Activated T-helper 17 cell treated with anti-CD3 and anti-CD28 coated beads, Interleukin-2, amount 50 U/mL, for 72 hours (primary cell): ENCODE measurements at places on chromosomes 7 and 10.

DNA sequence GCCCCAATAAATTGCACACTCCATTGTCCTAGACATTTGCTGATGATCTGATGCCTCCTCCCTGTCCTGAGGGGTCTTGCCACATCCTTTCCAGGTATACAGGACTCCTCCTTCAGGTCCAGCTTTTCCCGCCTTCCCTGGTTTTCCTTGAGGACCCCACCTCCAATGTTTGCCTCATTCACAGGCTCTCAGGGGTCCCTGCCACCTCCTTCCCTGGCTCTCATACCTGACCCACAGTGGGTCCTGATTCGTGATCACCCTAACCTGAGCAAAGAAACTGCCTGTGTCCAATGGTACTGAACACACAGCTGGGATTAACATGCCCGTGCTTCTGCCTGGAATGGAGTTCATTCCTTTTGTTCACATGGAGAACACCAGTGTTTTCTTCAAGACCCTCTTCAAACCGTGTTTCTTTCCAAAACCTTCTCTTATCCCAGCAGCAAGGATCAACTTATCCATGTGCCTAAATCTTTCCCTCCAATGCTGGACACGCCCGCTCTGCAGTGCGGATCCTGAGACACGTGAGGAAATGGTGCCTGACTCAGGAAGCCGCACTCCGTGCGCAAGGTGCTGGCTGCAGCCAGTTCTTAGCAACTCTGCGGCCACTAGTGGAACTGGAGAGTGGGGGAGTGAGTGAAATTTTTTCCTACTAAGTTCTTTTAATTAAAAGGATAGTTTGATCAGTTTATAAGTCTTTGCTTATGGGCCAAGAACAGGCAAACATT is 354.6 kb upstream of the SHH start:
- ATAC-seq: no peak

DNA sequence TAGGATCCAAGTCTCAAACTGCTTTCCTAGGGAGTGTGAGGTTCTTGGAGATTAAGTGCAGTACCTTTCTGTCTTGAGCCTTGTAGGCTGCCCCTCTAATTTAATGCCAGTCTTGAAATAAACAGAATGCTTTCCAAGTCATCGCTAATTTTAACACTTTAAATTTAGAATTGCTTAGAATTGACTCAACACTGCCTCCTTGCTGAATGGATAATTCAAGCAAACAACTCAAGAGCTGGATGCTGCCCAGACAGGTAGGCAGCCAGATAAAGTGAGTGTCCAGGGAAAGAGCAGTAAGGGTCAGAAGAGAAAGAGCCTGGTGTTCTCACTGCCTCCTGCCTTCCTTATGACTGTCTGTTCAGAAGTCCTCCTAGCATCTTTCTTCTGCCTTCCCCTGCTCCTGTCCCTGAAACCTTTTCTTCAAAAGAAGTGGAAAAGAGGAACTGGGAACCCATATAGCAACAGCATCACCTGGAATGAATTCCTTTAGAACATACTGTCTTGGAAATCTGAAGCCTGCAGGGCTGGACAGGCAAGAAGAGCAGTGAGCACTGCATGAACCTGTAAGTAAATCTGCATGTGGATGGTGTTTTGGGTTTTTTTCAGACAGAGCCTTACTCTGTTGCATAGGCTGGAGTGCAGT is 3.1 kb upstream of the GOT1 start:
- no peak for ATAC-seq

- ATAC-seq: no peak
These were observed 27.8 kb upstream of the RET start for GRCh38 chr10:43049081-43049551.

DNA sequence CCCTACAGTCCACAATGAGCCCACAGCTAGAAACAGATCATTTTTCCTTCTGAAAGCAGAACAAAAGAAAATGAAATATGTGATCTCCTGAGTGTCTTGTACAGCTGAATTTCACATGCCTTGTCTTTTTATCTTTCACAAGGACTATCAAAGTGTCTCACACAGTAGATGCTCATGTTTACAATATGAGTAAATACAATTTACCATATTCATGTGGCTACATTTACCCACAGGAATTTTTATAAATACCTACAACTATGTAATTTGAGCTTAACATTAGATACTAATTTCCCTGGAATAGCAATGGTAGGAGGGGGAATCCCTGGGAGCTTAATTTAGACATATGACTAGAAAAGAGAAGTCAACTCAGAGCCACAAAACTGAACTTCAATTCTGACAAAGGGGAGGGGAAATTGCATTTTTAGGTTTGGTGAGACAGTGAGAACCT is 186.2 kb downstream of the MACC1 start:
- ATAC-seq: no peak

DNA sequence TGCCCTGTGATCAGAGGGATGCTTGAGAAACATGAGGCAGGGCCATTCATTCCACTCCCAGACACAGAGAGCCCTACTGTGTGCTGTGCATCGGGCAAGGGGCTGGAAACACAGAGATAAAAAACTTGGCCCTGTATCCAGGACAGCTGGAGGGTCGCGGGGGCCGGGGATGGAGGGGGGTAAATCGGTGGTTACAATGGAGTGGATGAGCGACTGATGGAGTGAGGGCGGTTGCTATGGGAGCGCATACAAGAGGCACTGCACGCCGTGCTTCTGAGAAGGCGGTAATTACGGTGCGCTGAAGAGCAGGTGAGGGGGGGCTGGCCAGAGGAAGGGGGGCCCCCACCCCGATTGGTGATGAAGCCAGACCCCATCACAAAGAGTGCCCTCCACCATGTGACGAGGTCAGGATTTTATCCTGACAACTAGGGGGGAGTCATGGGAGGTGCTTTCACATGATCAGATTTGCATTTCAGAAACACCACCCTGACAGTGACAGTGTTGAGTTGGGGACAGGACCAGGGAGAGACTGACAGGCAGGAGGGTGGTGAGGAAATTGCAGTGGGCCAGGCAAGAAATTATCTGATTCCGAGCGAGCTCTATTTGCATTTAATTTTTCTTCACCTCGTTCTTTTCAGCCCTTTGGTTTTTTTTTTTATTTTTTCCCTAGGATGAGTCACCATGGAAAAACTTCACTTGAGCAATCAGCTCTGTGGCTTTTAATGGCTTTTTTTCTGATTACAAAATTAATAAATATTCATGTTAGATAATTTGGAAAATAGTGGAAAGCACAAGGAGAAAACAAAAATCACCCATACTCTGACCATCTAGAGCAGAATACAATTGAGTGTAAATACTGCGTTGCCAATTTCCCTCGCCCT is 7.8 kb downstream of the CPA5 start:
- ATAC-seq: no peak
